A549 treated with GW870086 at 1 μM for 4 hours (cell line): ENCODE measurements at places on chromosomes 1 and 21. TPM values are rescaled to one million over a fixed set of nuclear protein-coding genes. Genes with fewer than 3 reads are reported as not detected.

The GBP6 gene
- total RNA-seq, result not detected in 5 replicates

The LCE2C gene
- not detected in 5 replicates for total RNA-seq

The FAAP20 gene
- total RNA-seq, result 39.2 to 65.1 TPM (median 59.7 TPM) in 5 replicates

The DMBX1 gene
- total RNA-seq, result 0.70 to 1.2 TPM (median 1.1 TPM) in 5 replicates

The BARHL2 gene
- not detected in 5 replicates for total RNA-seq

The VSIG8 gene
- total RNA-seq, result not detected in 5 replicates

The OR2M2 gene
- not detected in 5 replicates for total RNA-seq
